ENCODE measurements at places on chromosomes 12 and 14.

DNA sequence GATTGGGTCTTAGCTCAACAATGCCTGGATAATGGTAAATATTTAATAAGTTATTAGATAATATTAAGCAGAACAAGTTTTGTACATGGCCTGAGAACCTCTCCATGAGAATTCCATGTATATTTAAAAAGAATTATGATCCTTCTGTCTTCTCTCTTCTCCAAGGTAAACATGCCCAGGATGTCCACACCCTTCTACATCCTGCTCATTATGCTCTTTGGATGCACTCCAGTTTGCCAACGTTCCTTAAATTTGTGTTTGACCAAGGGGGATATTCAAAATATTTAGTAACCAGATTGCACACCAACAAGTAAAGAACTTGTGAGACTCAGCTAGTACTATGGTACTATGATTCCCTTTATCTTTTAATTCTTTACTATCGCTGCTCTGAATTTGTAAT lies 44.8 kb upstream of the ERGIC2 start:
- DNase-seq, result no peak

DNA sequence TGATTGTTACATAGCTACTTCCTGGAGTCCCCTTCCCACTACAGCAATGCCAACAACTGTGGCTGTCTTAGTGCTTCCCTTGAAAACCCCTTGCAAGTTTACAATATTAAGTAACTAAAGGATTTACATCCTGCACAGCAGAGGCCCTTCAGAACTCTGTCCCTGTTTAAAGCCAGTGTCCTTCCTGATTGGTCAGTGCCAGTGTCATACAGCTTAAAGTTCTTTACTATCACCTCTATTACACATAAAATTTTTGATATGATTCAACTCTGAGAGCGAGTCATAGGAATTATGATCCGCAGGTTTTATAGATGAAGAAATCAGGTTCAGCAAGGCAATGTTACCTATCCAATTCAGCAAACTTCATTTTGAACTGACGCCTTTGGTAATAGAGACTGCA lies 91.4 kb upstream of the ALX1 start:
- DNase-seq, result no peak

DNA sequence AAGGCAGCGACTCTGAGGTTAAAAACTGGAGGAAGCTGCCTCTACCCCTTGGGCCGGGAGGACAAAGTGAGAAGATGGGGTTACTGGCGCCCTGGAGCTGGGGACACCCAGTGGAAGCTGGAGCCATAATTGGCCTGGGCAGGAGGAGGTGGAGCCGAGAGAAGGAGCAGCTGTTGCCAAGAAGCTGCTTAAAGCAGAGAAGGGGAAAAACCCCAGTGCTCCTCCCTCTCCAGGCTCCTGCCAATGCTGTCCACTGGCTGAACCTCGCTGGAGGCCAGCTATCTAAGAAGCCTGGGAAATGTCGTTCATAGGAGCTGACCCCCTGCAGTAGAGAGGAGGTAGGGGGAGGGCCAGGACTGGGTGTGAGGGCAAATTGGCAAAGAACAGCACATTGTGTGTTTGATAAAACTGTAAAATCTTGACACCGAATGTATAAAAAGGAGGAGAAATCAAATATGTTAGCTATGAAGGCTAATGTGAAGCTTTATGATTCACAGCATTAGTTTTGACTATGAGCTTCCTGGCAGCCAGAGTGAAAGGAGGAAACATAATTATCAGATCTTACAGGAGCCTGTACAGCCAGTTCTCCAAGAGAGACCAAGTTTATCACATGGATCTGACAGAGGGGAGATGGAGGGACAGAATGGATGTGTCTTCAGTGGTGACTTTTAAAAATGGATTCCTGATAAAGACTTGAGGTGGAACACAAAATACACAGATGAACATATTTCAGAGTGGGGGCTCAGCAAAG lies 9.5 kb downstream of the HHIPL1 start:
- peak; percentile 42 for DNase-seq

DNA sequence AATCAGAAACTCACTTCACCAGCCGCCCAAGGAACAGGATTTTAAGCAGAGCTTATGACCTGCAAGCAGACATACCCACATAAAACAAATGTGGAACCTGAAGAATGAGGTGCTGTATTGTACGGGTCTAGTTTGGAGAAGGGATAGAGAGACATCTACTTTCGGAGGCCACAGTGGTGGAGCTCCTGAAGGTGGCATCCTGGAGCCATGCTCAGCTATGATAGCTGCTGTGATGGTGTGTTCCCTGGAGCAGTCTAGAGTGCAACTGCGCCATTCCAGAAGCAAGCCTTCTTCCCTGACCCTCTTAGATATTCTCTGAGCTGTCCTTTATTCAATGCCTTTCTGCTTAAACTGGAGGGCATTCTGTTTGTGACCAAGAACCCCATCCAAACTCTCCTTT lies 402.6 kb downstream of the FUT8 start:
- no peak for DNase-seq

DNA sequence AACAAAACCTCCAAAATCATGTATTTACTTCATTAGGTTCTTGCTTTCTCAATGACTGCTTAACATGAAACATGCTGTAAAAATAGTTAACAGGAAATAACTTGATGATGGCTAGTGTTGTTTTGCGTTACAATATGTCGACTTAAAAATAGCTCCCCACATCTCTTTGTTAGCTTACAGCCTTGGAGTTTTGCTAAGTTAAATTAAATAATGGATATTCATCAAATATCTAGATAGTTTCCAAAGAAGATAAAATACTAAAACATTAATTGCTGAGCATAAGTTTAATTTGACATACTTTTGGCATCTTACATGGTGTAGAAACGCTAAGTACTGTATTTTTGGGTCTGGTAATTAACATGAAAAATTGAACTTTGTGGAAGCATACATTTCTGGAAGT lies 500.6 kb upstream of the NOVA1 start:
- no peak for DNase-seq

DNA sequence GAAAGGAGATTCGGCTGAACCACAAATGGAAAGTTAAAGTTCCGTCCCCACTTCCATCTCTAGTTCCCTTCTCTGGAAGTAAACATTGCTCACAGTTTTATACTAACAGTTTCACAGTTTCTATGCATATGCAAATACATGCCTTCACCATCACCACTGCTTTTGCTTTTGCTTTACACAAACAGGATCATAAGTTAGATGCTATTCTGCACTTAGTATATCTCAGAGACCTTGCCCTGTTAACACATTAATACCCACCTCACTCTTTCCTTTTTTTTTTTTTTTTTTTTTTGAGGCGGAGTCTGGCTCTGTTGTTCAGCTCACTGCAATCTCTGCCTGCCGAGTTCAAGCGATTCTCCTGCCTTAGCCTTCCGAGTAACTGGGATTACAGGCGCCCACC lies 890 bp downstream of the TEP1 start:
- DNase-seq, result no peak

DNA sequence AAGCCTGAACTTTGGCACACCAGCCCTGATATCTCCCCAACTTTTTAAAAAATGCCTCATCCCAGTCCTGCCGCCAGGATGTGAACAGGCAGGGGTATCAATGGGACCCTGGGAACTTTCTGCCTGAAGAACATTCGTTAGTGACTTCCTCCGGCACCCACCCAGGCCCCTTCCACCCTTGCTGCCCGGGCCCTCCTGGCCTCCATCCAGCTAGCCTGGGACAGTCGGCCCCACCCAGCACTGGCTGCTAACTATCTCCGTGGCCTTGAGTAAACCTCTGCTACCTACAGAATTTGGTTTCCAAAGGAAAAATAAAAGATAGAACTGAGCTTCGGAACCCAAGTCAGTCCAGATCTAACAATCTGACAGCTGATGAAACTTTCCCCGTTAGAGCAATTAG lies 14.3 kb downstream of the SCARB1 start:
- no peak for DNase-seq

- no peak for DNase-seq
These were observed 209.3 kb downstream of the AEBP2 start for GRCh38 chr12:19648591-19648990.

GRCh38 chr14:75234173-75235115 lies 44.2 kb upstream of the FOS start:
- no peak for DNase-seq

GRCh38 chr14:49924852-49925251 lies 32.0 kb downstream of the ARF6 start:
- no peak for DNase-seq

DNA sequence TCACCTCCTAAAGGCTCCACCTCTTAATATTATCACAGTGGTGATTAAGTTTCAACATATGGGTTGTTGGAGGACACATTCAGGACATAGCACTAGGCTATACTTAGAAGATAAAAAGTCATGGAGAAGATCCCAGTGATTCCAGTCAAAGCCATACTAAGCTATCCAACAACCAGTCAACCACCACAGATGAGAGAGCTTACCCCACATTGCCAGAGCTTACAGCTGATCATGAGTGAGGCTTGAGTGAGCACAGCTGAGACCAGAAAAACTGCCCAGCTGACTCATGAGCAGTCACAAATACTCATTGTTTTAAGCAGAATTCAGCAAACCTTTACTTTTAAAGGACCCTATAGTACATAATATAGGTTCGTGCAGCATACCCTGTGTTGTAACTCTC lies 85.1 kb downstream of the DRAM1 start:
- DNase-seq, result no peak

GRCh38 chr12:114269153-114269552 lies 136.8 kb downstream of the TBX5 start:
- no peak for DNase-seq

- DNase-seq, result no peak
These were observed 19.4 kb downstream of the SRGAP1 start for GRCh38 chr12:63863658-63864453.

- DNase-seq, result no peak
These were observed 120.0 kb downstream of the RBM19 start for GRCh38 chr12:113845900-113846674.

DNA sequence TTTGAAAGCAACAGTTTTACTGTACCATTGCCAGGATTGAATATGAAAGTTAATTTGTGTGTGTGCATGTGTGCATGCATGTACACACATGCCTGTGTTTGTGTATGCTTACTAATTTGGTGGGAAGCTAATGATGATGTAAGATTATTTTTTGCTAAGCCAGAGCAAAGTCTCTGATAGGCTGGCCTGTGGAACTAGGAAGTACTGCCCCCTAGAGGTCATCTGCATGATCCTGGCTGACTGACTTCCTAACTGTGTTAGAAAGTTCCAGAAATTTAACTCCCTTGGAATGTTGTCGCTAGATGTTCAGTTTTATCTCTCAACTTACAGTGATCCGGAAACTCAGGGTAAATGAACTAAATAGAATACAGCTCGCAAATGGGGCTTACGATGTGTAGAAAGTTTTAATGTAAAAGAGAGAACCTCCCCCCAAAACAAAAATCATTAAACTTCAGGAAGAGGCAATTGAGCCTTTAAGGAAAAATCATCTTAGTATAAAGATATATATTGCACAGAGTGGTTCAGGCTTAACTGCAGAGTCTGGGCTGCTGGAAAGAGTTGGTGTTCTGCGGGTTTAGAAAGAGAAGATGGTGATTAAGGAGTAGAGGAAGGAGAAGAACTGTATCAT lies 34.3 kb upstream of the SLC38A1 start:
- DNase-seq, result no peak

- no peak for DNase-seq
These were observed 21.0 kb upstream of the MIA2 start for GRCh38 chr14:39212693-39213092.

- peak; percentile 47 for DNase-seq
These were observed 101.3 kb downstream of the PPM1A start for GRCh38 chr14:60350366-60350720.

DNA sequence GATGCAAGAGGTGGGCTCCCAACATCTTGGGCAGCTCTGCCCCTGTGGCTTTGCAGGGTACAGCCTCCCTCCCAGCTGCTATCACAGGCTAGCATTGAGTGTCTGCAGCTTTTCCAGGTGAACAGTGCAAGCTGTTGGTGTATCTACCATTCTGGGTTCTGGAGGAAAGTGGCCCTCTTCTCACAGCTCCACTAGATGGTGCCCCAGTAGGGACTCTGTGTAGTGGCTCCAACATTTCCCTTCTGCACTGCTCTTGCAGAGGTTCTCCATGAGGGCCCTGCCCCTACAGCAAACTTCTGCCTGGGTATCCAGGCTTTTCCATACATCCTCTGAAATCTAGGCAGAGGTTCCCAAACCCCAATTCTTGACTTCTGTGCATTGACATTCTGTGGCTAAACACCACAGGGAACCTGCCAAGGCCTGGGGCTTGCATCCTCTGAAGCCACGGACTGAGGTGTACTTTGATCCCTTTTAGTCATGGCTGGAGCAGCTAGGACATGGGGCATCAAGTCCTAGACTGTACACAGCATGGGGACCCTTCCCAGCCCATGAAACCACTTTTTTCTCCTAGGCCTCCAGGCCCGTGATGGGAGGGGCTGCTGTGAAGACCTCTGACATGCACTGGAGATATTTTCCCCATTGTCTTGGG lies 24.0 kb upstream of the SLC38A1 start:
- no peak for DNase-seq

- no peak for DNase-seq
These were observed 940.2 kb downstream of the GALC start for GRCh38 chr14:87052646-87053225.

DNA sequence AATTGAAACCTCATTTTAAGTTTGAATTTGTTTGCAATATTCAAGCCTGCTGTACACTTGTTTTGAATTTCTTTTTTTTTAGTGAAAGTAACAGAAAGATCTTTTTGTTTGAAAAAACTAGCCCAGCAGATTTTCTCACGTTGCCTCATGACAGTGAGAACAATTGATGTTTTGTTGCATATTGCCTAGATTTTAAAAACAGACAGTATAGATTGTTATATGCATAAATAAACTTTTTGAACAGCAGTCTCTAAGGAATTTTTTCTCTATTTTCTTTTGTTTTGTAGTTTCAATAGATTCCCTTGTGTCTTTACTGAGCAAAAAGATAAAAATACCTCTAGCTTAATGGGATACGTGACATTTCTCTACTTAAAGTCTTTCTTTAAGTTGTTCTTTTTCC lies 15.4 kb downstream of the OR6C6 start:
- no peak for DNase-seq

DNA sequence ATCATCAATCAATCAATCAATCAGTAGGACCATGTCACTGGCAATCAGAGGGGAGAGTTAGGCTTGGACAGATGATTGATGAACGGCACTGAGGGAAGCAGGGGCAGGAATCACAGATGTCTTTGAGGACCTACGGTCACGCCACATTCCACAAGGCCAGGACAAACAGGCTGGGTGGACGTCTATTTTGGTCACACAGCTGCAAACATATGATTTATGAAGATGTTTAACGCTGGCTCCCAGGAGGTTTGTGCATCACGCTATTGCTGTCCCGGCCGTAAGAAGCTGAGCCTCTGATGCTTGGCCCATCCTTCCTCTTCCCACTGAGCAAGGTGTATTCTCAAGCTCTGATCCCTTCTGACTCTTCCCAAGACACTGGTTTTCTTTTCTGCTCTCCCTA lies 160.8 kb downstream of the FOXN3 start:
- DNase-seq, result no peak
